Activated effector memory CD4-positive, alpha-beta T cell treated with anti-CD3 and anti-CD28 coated beads, Interleukin-2, amount 50 U/mL, for 16 hours (primary cell): ENCODE measurements at places on chromosomes 3 and 15.

DNA sequence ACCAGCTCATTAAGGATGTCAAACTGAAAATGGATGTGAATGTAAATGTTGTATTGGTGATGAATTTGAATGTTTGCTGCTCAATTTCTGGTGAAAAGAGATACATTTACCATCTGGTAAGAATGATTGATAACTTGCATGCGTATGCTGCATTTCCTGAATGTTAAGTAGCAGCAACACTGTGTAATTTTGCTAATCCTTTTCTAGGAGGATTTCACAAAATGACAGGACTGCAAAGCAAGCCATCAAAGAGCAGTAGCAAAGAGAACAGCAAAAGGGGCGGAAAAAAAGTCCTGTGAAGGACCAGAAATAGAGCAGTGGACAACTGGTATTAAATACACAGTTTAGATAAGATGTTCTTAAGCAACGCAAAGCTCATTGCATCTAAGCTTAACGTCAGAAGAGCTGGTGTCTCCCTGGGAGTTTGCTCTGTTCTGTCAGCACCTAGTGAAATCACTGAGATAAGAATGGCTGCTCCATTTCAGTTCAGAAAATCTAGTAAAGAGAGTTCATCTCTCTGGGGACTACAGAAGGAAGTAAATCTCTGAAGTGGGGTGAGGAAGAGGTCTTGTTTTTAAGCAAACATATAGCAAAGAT is 23.5 kb upstream of the PAQR5 start:
- no peak for DNase-seq

DNA sequence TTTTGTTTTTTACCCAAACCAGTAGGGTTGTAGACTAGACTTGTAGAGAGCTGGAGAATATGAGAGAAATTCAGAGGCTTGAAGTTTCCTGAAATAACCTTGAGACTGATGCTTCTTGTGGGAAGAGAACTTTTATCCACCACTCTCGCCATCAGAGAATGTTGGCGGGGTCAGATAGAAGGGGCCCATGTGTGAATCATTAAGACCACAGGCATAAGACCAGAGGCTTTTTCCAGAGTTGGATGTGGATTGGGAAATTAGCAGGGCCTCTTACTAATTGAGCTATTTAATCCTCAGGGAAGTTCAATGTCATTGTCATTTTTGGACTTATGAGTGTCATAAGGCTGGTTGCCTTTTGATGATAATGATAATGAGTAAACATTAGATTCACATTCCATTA is 246.9 kb upstream of the THRB start:
- DNase-seq: no peak

- DNase-seq: no peak
These were observed 107.0 kb downstream of the UBE3A start for GRCh38 chr15:25331860-25332259.

DNA sequence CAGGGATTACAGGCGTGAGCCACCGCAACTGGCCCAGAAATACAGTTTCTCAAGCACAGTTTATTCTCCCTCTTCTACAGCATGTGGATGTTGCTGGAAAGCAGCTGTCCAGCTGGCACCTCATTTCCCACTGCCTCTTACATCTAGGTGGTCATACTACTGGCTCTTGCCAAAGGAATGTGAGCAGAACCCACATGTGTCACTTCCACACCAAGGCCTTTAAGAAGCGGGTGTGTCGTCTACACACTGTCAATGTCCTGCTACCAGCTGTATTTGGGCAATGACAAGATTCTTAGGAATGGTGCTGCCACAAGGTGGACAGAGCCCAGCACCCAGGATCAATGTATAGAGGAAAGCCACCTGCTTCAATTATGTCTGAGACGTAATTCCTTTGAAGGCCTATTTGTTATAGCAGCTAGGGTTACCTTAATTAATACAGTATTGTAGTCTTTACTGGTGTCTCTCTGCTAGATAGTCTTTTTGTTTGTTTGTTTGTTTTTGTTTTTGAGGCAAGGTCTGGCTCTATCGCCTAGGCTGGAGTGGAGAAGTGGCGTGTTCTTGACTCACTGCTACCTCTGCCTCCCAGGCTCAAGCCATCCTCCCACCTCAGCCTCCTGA is 15.1 kb upstream of the RAB7A start:
- DNase-seq: no peak

DNA sequence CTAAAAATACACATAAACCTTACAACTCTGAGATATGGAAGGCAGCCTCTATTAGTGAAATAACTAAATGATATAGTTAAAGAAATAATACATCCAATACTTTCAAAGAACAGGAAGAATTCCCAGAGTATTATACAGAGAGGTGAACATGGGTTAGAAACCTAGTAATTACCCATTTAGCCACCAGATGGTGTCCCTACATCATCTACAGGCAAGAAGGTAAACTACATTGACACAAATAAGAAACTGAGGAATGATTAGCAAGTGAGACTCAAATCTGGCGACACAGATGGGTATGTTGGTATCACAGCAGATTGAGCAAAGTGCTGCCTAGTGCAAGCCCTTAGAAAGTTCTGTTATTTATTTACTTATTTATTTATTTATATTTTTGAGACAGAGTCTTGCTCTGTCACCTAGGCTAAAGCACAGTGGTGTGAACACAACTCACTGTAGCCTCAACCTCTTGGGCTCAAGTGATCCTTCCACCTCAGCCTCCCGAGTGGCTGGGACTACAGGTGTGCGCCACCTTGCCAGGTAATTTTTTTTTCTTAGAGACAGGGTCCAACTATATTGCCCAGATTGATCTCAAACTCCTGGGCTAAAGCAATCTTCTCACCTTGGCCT is 28.2 kb downstream of the NEK4 start:
- DNase-seq: no peak

DNA sequence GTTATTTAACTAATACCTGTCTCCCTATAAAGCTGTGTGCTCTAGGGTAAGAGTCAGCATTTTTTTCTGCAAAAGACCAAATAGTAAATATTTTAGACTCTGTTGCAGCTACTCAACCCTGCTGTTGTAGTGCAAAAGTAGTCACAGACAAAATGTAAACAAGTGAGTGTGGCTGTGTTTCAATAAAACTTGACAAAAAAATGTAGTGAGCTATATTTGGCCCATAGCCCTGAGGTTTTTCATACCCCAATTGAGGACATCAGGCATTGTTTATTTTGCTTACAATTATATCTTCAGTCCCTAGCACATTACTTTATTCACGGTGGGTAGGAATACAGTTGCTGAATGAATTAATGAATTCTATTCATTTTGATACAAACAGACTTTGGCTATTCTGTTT is 58.7 kb upstream of the TBC1D5 start:
- no peak for DNase-seq

DNA sequence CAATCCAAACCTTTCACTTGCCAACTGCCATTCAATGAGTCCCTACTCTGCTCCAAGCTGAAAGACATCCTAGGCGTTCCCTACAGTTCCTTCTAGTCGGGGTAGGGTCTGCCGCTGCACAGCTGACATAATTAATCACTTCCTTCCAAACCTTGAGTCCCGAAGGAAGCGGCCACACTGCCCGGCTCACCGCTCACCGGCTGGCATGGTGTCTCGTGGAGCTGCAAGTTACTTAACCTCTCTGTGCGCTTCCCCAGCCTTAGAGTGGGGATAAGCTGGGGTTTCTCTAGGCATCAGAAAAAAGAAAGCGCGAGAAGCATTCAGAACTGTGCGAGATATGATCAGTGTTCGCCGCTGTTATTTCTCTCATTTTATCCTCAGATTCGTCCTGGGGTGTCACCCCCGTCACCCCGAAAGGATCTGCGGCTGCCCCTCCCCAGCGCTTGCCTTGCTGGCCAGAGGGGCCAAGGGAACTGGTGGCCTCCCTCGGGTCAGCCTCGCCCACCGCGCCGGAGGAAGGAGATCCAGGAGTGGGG is 748 bp downstream of the MRPS25 start:
- peak; percentile 71 for DNase-seq

DNA sequence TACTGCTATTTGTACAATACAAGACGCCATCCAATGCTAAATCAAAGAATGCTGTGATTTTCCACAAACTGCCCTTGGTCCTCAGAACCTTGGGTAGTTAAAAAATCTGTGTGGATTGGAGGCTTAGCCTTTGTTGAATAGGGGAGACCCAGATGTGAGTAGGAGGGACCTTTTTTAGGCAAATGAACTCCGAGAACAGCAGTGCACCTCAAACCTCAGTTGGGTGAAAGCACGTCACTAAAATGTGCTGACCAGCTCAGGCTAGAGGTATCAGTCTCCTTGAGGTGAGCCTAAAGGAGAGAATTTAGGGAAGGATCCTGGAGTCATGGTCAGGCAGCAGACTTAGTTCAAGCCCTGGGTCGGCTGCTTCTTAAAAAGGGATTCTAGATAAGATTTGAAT is 200.7 kb downstream of the SOX2 start:
- no peak for DNase-seq

DNA sequence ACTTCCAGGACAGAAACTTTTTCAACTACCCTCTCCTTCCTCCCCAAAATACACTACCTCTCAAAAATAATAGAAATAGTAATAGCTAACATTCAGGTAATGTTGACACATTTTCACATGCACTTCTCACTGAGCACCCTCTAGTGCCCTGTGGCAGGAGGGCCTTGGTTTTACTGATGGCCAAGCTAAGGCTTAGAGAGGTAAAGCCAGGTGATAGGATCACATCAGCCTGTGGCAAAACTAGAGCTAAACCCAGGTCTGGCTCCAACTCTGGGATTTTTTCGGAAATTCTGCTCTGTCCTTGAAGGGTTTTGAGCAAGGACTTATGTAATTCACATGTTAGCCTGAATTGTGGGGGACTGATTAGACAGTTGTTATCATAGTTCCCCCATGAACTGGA is 922 bp upstream of the TAMM41 start:
- DNase-seq: no peak

DNA sequence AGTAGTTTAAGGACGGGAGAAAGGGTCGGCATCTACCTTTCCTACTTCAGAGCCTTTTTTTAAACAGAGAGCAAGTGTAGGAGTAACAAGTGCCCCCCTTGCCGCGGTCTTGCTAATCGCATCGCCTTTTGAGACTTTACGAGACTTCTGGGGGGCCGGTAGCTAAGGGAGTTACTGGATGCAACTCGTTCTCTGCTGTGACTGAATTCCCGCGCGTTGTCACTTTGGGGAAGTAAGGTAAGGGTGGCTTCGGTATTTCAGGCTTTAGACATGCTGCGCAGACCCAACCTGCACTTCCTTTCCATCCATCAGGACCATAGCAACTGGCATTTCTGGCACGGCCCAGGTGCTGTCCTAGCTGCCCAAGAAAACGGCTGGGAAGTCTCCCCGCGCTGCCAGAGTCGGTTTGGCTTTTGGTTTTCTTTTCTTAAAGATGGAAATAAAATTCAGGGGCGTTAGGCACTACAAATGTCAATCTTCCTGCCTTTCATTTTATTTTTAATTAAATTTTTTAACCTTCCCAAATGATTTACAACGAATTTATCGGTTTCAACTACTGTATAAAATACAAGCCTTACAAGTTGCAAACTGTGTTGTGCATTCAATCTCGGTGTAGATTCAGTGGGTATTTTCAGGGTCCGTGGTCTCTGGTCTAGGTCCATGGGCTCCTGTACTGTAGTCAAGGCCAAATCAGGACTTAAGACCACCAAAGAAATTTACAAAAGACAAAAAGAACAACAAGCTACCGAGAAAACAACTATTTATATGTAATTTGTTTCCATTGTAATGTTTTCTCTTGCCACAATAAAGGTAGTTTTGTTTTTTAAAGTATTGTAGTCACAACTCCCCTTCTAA is 3.5 kb downstream of the MECOM start:
- DNase-seq: no peak

- DNase-seq: no peak
These were observed 71.2 kb downstream of the CYP19A1 start for GRCh38 chr15:51267051-51267702.

GRCh38 chr3:141337523-141337854 is 30.8 kb upstream of the ZBTB38 start:
- no peak for DNase-seq

GRCh38 chr3:164477403-164477802 is 600.9 kb downstream of the SI start:
- no peak for DNase-seq

- peak; percentile 73 for DNase-seq
These were observed 25.9 kb downstream of the MELTF start for GRCh38 chr3:197003461-197004385.

DNA sequence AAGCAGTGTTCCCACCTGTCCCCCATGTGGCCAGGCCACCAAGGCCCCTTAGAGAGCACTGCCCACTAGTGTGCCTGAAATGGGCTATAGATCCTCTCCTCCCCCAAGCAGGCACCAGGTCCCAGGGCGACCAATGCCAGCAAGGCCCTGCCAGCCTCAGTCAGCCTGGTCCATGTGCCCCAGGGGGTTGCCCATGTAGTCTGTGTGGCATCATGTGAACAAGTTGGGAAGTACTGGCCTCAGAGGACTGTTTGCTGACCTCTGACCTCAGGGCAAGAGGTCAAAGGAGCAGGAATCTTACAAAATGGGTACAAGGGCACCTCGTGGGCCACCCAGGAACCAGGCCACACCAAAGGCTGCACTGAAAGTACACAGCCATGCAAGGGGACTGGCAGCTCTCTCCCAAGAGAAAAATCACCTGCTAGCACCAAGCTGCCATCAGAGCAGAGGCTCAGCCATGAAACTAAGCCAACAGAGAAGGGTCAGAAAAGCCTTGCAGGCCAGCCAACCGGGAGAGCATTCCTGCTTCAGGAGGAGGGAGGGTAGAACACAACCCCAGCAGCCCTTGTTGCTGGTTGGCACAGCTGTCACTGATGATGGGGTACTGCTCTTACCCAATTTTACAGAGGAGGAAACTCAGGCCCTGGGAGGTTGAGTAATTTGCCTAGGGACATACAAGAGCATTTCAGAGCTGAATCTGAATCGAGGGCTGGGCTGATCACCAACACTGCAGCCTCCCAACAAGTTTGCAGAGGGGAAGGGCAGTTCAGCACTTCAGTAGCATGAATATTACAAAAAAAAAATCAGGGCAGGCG is 5.2 kb upstream of the FURIN start:
- DNase-seq: no peak

GRCh38 chr3:38648659-38649499 is 608 bp downstream of the SCN5A start:
- no peak for DNase-seq

- DNase-seq: no peak
These were observed 156.2 kb upstream of the IQSEC1 start for GRCh38 chr3:13229273-13229949.

GRCh38 chr3:186617036-186617946 is 4.4 kb downstream of the AHSG start:
- peak; percentile 95 for DNase-seq

DNA sequence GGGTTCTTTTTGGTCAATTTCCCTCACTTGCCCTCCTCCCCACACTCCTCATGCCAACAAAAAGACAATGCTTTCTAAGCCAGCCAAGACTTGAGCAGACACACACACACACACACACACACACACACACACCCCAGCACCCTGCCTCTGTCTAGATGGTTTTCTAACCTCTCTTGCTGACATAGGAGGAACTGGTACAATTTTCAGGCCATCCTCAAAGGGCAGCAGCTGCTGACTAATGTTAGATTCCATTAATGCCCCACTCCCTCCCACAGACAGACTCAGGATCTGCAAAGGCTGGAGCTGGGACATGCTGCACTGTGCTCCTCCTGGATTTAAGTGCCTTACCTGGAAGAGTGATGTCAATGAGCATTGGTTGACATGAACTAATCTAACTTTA is 438.4 kb downstream of the OCA2 start:
- DNase-seq: no peak

- peak; percentile 73 for DNase-seq
These were observed 627 bp downstream of the NT5DC2 start for GRCh38 chr3:52532838-52533622.
